ENCODE measurements at places on chromosomes 5 and 9.

DNA sequence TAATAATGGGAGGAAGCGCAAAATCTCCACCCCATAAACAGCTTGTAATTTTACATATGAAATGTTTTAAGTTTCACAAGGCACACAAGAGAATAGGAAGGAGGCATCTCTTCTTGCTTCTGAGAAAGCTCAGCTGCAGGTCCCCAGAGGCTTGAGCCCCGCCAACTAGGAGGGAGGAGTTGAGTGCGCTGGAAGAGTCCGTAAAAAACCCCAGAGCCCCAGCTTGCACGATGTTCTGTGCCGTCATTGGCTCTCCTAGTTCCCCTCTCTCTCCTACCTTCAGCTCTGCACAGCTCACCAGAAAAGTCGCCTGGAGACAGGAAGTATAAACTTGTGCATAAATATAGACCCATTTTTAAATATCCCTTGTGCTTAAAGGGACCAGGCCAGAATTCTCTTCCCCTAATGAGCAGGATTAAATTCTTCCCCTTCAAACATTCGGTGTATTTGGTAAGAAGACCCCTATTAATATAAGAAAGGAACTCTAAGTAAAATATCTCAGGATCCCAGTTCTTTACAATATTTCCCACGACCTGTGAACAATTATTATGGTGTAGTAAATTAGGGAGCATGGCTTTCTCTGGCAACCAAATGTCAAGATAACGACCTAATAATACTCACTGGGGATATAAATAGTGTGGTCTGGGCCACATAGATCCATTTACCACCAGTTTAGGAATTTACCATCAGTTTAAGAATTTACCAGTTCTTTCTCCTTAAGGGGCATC lies 13.7 kb downstream of the GLRX start:
- peak; percentile 82 for DNase-seq

- DNase-seq, result no peak
Observed at GRCh38 chr5:169876386-169876785, 103.9 kb downstream of the INSYN2B start.

DNA sequence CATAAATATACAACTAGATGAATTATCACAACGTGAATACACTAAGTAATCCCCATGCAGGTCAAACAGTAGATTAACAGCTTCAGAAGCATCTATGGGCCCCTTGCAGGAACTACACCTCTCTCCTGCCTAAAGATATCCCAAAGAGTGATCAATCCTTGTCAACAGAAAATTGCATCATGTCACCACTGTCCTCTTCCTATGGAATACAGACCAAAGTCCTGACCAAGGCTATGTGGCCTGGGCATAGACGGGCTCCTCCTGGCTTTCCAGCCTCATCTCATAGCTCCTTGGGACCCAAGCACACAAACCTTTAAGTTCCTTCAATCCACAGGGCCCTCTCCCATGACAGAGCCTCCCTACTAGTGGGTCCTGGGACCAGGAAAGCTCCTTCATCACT lies 25.3 kb downstream of the NIPAL4 start:
- DNase-seq, result no peak

DNA sequence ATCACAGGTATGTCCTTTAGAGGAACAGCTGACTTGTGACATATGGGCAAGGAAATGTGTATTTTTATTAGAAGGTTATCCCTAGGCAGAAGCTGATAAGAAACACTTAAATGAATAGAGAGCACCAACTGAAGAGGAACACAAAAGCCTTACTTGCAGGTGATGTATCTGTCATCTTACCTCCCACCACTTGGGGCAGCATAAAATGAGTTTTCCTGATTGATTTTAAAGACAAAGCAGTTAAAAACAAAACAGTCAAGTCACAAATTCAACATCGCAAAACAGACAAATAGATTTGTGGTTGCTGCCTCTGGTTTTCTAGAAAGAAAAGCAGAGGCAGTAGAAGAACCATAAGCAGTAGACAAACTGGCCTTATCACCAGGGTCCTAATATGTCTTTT lies 302.4 kb upstream of the ZNF462 start:
- no peak for DNase-seq

DNA sequence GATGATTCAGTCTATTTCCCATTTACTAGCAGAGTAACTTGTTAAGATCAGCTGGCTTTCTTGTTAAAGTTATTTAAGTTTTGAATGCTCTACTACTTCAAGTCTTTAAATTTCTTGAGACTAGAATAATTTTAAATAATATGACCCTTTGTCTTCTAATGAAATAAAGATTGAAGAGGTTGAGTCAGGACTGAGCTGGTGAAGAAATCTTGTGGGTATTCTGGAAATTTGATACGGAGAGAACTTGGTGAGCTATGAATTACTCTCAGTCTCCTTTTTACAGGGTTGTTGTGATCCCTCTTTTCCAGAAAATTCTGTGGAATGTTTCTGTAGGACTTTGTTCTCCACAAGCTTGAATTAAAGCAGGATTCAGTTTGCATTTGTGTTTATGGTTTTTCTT lies 29.3 kb downstream of the RNF20 start:
- no peak for DNase-seq

GRCh38 chr5:28156981-28157380 lies 1118.6 kb upstream of the CDH9 start:
- DNase-seq, result no peak

DNA sequence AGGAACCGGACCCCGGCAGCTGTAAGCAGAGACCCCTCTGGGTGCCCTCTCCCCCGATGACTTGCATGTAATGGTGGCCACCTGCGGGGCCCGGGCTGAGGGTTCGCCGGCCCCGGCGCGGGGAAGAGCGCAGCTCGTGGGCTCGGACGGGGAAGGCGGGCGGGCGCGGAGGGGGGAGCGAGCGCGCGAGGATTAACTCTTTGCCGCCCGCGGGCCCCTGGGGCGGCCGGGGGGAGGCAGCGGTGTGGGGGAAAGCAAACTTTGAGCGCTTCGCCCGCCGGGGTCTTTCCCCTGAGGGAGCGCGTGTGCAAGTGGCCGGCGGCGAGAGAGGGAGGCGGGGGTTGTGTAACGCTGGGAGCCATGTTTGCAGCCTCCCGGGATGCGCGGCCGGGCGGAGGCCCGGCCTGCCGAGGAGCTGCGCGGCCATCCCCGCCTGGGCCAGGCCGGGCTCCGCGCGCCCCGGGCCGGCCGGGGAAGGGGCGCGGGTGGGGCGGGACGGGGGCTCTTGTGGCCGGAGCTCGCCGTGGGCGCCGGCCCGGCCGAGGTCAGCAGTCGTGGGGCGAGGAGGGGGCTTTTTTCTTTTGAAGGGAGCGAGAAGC lies 547 bp downstream of the ANP32B start:
- DNase-seq, result peak; percentile 56

DNA sequence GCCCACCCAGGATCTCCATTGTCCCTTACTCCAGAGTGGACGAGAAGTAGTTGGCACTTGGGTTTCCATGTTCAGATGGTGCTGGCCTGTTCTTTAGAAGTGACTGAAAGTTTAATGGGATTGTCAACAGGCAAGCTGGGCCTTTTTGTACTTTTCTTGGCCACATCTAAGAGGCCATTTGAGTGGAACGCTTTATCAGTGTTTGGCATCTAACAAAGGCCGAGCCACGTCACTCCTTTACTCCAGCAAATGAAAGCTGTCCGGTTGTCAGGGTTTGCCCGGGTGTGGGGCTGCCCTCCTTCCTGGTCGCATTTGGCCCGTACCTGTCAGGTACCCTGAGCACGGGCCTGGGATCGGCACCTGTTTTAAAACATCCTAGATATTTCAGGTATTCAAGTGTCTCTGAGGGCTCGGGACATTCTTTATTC lies 71.5 kb downstream of the RCL1 start:
- no peak for DNase-seq

GRCh38 chr5:137015540-137016116 lies 483.5 kb downstream of the SPOCK1 start:
- DNase-seq, result no peak

- no peak for DNase-seq
Observed at GRCh38 chr5:119010206-119010605, 21.9 kb upstream of the DTWD2 start.

- DNase-seq, result no peak
Observed at GRCh38 chr9:120531683-120532300, 48.2 kb downstream of the CDK5RAP2 start.

- DNase-seq, result peak; percentile 80
Observed at GRCh38 chr9:21995006-21995665, 545 bp downstream of the CDKN2B-AS1 start.

DNA sequence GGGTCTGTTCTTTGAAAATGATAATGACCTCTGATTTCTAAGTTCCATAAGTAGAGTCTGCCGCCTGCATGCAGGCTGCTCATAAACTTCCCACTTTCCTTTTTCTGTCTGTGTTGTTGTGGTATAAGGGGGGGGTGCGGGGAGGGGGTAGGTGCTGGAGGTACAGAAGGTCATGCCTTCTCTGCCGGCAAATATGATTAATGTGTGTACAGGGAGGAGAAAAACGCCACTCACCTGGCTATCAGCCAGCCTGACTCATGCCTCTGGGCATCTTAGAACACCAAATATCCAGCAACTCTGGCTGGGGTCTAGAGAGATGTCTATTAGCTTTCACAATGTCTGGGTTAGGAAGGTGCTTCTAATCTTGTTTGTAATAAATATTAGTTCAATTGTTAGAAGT lies 128.3 kb downstream of the EFNA5 start:
- DNase-seq, result no peak

GRCh38 chr9:5630081-5630507 lies 1.2 kb downstream of the RIC1 start:
- no peak for DNase-seq

GRCh38 chr5:74289691-74290090 lies 350.8 kb downstream of the ENC1 start:
- DNase-seq, result no peak

GRCh38 chr9:74458832-74459231 lies 38.3 kb upstream of the RORB start:
- no peak for DNase-seq
